HepG2 (cell line): ENCODE measurements at places on chromosomes 4 and X. TPM values are rescaled to one million over a fixed set of nuclear protein-coding genes. Genes with fewer than 3 reads are reported as not detected.

- H3K27ac ChIP-seq = no peak overlapping the region
- H3K27me3 ChIP-seq = no peaks in the 10 kb centered on the region
- DNase-seq = no peak
- H3K4me1 ChIP-seq = no peaks in the 10 kb centered on the region
Observed at GRCh38 chrX:150476164-150476699, 92.2 kb upstream of the MTM1 start.

DNA sequence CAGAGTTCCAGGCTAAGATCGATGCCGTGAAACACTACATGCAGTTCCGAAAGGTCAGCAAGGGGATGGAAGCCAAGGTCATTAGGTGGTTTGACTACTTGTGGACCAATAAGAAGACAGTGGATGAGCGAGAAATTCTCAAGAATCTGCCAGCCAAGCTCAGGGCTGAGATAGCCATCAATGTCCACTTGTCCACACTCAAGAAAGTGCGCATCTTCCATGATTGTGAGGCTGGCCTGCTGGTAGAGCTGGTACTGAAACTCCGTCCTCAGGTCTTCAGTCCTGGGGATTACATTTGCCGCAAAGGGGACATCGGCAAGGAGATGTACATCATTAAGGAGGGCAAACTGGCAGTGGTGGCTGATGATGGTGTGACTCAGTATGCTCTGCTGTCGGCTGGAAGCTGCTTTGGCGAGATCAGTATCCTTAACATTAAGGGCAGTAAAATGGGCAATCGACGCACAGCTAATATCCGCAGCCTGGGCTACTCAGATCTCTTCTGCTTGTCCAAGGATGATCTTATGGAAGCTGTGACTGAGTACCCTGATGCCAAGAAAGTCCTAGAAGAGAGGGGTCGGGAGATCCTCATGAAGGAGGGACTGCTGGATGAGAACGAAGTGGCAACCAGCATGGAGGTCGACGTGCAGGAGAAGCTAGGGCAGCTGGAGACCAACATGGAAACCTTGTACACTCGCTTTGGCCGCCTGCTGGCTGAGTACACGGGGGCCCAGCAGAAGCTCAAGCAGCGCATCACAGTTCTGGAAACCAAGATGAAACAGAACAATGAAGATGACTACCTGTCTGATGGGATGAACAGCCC lies 9.3 kb downstream of the CNGA2 start:
- no peaks in the 10 kb centered on the region for H3K27me3 ChIP-seq
- H3K36me3 ChIP-seq = no peaks in the 10 kb centered on the region
- H3K4me1 ChIP-seq = no peaks in the 10 kb centered on the region
- H3K27ac ChIP-seq = no peak overlapping the region
- H3K4me3 ChIP-seq = no peak overlapping the region

- H3K4me1 ChIP-seq = no peaks in the 10 kb centered on the region
- H3K4me3 ChIP-seq = no peak overlapping the region
- no peak overlapping the region for H3K27ac ChIP-seq
- DNase-seq = peak; percentile 11
- H3K27me3 ChIP-seq = no peaks in the 10 kb centered on the region
Observed at GRCh38 chr4:86380181-86380724, 20.4 kb upstream of the MAPK10 start.

- H3K4me3 ChIP-seq = no peak overlapping the region
- no peaks in the 10 kb centered on the region for H3K36me3 ChIP-seq
- H3K4me1 ChIP-seq = no peaks in the 10 kb centered on the region
- no peaks in the 10 kb centered on the region for H3K27me3 ChIP-seq
Observed at GRCh38 chr4:178917756-178918155, 1475.5 kb upstream of the AGA start.

- H3K27ac ChIP-seq = no peak overlapping the region
- H3K27me3 ChIP-seq = no peaks in the 10 kb centered on the region
- H3K4me1 ChIP-seq = no peaks in the 10 kb centered on the region
- no peaks in the 10 kb centered on the region for H3K36me3 ChIP-seq
- no peak overlapping the region for H3K4me3 ChIP-seq
Observed at GRCh38 chr4:48752726-48753125, 27.4 kb downstream of the FRYL start.

DNA sequence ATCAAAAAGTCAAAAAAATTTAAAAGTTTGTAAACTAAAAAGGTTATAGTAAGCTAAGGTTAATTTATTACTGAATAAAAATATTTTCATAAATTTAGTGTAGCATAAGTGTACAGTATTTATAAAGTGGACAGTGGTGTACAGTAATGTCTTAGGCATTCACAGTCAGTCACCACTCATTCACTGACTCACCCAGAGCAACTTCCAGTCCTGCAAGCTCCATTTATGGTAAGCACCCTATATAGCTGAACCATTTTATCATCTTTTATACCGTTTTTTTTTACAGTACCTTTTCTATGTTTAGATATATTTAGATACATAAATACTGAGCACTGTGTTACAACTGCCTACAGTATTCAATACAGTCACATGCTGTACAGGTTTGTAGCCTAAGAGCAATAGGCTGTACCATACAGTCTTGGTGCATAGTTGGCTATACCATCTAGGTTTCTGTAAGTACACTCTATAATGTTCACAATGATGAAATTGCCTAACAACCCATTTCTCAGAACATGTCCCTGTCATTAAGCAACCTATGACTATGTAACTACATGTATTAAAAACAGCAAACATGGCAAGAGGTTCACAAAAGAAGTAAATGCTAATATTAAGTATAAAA lies 18.6 kb downstream of the ACSL4 start:
- H3K4me3 ChIP-seq = no peak overlapping the region
- peaks cover 2% of the 10 kb centered on the region; the same call in 1 of the 2 replicates for H3K36me3 ChIP-seq
- DNase-seq = no peak
- peaks cover 91% of the 10 kb centered on the region for H3K4me1 ChIP-seq
- no peak overlapping the region for H3K27ac ChIP-seq
- no peaks in the 10 kb centered on the region for H3K27me3 ChIP-seq

The NUP62CL gene
- 3.7 and 4.2 TPM in 2 replicates for polyA plus RNA-seq

The STEEP1 gene
- 7.7 and 8.6 TPM in 2 replicates for polyA plus RNA-seq

The TRIM61 gene
- polyA plus RNA-seq = not detected in 2 replicates

GRCh38 chr4:64192731-64193412 lies 216.4 kb downstream of the TECRL start:
- H3K27ac ChIP-seq = no peak overlapping the region
- H3K4me1 ChIP-seq = no peaks in the 10 kb centered on the region
- H3K36me3 ChIP-seq = no peaks in the 10 kb centered on the region
- DNase-seq = no peak
- no peaks in the 10 kb centered on the region for H3K27me3 ChIP-seq

DNA sequence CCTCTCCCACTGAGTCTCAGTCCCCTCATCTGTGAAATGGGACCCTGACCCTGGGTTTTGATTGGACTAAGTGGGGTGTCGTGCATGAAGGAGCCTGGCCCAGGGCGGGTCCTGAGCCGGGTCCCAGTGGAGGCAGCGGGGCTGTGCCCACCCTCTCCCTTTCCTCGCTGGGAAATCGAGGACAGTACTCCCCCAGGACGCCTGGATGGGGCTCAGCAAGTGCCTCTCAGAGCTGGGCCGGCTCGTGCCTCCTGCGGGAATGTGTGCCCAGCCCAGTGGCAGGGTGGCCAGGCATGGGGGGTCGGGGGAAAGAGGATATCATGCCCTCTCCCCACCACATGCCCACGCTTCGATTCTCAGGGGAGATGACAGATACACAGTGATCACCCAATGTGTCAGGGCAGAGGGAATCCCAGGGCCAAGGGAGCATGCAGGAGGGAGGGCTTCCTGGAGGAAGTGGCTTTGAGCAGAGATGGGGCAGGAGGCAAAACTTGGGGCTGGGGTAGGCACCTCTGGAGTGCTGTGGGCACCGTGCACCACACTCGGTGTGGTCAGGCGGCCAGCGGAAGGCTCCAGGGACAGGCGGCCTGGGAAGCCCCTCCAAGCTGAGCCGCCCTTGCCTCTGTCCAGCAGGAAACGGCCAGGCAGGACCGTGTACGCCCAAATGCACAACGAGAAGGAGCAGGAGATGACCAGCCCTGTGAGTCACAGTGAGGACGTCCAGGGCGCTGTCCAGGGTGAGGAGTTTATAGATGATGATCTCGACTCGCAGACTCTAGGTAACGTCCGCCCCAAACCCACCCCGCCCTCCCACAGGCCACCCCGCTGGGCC lies 203.0 kb downstream of the AFAP1 start:
- DNase-seq = no peak
- H3K4me3 ChIP-seq = no peak overlapping the region
- H3K4me1 ChIP-seq = no peaks in the 10 kb centered on the region
- H3K27me3 ChIP-seq = no peaks in the 10 kb centered on the region
- no peak overlapping the region for H3K27ac ChIP-seq

DNA sequence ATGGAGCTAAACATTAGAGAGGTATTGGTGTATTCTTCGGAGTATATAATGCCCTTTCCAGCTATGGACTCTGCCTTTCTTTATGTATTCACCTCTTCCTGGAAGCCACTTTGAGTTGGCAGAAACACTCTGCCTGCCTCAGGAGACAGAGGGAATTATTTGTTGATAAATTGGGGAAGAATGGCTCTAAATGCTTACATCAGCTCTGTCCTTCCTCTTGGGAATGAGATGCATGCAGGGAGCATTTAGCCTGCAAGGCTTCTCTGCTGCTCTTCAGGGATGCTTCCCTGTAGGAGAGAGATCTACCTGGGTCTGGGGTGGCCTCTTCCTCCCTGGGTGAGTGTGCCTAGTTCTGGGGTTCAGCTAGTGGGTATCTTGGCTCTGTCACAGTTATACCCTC lies 6.9 kb upstream of the HS3ST1 start:
- H3K27me3 ChIP-seq = no peaks in the 10 kb centered on the region
- H3K36me3 ChIP-seq = no peaks in the 10 kb centered on the region
- no peak overlapping the region for H3K4me3 ChIP-seq
- no peak overlapping the region for H3K27ac ChIP-seq
- no peak for DNase-seq

GRCh38 chr4:31461421-31461820 lies 741.3 kb downstream of the PCDH7 start:
- DNase-seq = no peak
- H3K4me3 ChIP-seq = no peak overlapping the region
- no peak overlapping the region for H3K27ac ChIP-seq
- H3K27me3 ChIP-seq = no peaks in the 10 kb centered on the region
- no peaks in the 10 kb centered on the region for H3K4me1 ChIP-seq

The MAGEA2 gene
- polyA plus RNA-seq = 0.05 and 0.10 TPM in 2 replicates

The GSX2 gene
- polyA plus RNA-seq = not detected in 2 replicates

DNA sequence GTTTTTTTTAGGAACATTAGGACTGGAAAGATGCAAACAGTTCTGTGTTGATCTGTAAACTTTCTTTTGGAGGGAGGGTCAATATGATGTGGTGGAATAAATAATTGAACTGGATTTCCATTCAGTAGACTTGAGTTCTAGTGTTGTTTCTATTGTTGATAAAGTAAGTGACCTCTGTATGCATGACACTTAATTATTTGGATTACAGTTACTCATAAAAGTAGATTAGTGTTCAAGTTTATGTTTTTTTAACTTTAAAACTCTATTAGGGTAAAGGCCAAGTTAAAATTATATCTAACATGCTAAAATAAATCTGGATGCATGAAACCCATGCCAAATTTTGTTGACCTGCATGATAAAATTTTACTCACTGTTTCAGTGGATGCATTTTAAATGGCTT lies 85.4 kb upstream of the NR3C2 start:
- H3K36me3 ChIP-seq = no peaks in the 10 kb centered on the region
- H3K4me1 ChIP-seq = no peaks in the 10 kb centered on the region
- no peak overlapping the region for H3K4me3 ChIP-seq

DNA sequence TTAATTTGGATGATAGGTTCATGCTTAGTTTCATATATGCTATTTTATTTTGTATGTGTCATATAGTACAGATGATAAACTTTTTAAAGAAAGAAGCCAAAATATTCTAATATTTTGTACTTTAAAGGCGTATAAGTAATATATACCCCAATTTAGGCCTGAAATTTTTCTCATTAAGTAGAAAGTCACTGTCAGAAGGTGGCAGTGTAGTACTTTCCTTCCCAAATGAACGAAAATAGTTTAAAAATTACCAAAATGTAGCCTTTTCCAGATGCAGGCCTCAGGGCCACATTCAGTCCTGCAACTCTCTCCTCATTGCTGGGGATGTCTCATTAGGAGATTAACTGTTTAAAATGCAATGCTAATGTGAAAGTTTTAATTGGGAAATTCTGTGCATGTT lies 1263.6 kb downstream of the C4orf33 start:
- DNase-seq = peak; percentile 1
- no peak overlapping the region for H3K27ac ChIP-seq
- no peaks in the 10 kb centered on the region for H3K4me1 ChIP-seq
- H3K4me3 ChIP-seq = no peak overlapping the region
- no peaks in the 10 kb centered on the region for H3K36me3 ChIP-seq
- no peaks in the 10 kb centered on the region for H3K27me3 ChIP-seq

The TDO2 gene
- not detected in 2 replicates for polyA plus RNA-seq
